ENCODE measurements at places on chromosomes 11 and 22. TPM values are rescaled to one million over a fixed set of nuclear protein-coding genes. Genes with fewer than 3 reads are reported as not detected.

GRCh38 chr11:85844439-85845123 is 10.6 kb upstream of the CCDC83 start:
- DNase-seq: peak; percentile 82

- no peak for DNase-seq
These were observed 13.5 kb downstream of the TRIM44 start for GRCh38 chr11:35675901-35676610.

DNA sequence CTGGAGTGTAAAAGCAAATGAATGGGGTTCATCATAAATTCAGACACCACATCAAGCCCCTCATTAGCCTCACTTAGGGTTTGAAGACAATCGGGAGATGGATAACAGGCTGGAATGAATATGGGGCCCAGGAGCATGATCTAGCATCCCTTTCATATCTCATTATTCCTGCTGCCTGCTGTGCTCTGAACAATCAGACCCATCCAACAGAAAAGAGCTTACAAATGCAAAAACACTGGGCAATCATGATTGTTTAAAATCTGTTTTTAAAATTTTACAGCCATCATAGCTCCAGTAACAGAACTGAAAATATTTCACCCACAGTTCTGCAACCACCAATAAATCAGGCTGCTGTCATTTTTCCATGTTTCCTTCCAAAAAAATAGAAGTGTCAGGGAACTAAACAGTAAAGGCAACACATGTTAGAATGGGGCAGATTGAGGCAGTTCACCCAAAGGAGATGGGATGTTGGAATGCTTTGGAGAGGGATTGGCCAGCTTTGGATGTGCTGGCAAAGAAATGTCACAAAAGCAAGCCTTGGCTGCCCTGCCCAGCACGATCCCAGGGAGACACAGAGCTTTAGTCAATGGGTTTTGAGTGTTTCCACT is 47.8 kb upstream of the BMAL1 start:
- peak; percentile 34 for DNase-seq

DNA sequence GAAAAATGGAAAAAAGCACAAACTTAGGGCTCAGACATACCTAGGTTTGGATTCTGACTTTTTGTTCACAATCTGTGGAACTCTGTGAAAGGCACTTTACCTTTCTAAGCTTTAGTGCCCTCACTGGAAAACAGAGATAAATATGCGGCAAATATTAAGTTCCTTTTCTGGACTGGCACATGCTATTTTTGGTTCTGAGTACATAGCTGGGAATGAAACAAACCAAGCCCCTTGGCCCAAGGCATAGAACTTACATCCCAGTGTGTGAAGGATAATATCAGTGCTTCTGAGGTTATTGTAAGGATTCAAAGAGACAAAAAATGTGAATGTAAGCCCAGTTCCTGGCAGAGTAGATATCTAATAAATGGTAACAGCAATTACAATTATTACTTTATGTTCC is 227.5 kb downstream of the ADAMTS15 start:
- peak; percentile 39 for DNase-seq

- DNase-seq: no peak
These were observed 9.2 kb upstream of the BIK start for GRCh38 chr22:43101306-43101705.

DNA sequence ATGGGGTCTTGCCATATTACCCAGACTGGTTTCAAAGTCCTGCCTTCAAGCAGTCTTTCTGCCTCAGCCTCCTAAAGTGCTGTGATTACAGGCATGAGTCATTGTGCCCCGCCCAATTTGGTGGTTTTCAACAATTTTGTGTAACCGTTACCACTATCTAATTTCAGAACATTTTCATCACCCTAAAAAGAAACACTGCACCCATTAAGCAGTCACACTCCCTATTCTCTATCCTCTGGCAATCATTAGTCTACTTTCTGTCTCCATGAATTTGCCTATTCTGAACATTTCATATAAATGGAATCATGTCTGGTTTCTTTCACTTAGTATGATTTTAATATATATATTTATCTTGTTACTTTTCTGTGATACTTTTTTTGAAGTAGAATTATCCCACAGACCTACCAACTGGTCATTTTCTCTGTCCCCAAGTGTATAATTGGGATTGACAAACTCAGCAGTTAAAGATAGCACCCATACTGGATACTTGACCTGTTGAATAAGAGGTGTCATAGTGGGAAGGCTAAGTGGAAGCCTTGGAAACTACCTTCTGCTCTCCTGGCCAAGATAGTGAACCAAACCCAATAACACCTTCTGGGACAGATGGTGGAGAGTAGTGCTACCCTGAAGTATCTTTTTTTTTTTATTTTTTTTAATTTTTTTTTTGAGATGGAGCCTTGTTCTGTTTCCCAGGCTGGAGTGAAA is 64.8 kb downstream of the STIM1 start:
- peak; percentile 83 for DNase-seq

- peak; percentile 62 for DNase-seq
These were observed 1.3 kb downstream of the WEE1 start for GRCh38 chr11:9574622-9575259.

DNA sequence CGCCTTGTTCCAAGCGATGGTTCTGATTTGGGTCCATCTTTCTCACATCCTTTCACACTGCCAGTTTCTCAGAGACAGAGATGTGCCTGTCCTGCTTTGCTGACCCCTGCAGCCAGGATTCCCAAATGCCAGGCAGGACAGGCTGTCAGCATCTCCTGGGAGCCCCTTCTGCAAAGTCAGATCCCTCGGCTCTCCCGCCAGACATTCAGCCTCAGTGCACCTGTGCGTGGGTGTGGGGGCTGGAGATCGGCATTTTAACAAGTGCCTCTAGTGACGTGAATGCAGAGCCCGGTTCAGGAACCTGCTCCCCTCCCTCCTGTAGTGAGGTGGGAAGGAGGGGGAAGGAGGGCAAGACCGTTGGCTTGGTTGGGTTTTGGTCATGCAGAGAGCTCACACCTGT is 108.9 kb upstream of the FGF3 start:
- DNase-seq: no peak

- no peak for DNase-seq
These were observed 49.9 kb downstream of the MAML2 start for GRCh38 chr11:96293109-96293508.

GRCh38 chr11:749731-750130 is 2.5 kb downstream of the TALDO1 start:
- DNase-seq: peak; percentile 36

DNA sequence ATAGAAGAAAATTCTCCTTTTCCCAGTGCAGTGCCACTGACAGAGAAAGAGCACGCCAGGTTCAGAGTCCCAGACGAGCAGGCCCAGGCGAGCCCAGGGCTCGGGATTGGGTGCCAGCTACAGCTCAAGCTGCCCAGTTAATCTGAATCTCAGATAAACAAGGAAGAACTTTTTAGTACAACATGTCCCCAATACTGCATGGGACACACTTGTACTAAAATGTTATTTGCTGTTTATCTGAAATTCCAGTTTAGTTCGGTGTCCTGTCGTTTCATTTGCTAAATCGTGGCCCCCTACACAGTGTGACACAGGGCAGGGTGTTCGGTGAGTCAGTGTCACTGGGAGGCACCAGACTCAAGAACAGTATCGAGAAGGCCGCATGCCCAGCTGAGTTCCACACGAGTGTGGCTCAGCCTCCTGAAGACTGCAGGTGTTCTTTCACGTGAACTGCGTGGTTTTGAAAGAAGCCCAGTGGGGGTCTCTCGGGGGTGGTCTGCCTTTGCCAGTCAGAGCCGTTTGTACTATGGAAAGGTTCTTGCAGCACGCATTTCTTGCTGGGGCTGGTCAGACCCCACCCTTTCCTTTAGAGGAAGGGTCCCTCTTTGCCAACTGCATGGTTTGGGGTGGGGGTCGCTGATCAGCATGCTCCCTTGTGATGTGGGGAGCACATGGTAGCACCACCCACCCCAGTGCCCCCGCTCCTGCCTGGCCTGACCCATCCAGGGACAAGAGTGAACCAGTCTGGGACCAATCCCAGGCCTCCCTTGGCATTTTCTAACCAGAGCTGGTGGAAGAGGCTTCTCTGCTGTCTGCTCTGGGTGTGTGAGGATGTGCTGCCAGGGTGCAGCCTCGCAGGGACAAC is 115.6 kb upstream of the B3GAT1 start:
- no peak for DNase-seq

- DNase-seq: peak; percentile 74
These were observed 19.7 kb downstream of the CTR9 start for GRCh38 chr11:10770626-10771254.

DNA sequence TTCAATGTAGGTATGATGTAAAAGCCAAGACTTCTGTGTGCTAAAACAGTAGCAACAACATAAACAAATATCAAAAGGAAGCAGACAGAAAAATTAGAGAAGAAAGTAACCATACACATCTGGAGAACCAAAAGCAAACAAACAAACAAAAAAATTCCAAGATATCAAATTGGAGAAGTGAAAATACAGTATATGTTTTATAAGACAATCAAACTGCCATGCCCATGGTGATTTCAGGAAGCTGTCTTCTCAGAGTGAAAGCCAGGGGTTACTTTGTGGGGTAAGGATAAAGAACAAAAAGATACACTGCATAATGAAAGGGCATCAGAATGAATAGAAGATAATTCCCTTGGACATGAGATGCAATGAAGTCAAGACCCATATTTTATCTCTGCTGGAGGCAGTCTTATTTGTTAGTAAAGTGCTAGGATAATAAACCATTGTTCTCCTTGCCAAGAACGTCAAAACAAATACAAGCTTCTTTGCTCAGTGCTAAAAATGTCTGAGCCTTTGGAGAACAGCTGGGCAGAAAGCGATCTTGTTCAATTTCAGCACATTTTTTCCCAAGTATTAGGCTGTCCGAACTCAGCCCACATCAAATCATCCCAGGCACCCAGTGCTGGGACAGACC is 38.1 kb upstream of the LDLRAD3 start:
- DNase-seq: no peak

DNA sequence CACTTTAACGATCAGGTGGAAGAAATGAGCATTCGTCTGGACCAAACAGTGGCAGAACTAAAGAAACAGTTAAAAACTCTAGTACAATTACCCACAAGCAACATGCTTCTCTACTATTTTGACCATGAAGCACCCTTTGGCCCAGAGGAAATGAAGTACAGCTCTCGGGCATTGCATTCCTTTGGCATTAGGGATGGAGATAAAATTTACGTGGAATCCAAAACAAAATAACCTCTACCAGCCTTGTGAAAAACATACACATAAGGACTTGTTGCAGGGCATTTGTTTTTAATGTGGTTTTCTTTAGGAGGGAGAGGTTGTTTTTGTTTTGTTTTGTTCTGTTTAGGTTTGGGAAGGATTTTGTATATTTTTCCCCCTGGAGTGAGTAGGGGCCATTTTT is 14.2 kb upstream of the TECTA start:
- DNase-seq: peak; percentile 36

GRCh38 chr11:117409511-117409910 is 81.9 kb downstream of the CEP164 start:
- no peak for DNase-seq

DNA sequence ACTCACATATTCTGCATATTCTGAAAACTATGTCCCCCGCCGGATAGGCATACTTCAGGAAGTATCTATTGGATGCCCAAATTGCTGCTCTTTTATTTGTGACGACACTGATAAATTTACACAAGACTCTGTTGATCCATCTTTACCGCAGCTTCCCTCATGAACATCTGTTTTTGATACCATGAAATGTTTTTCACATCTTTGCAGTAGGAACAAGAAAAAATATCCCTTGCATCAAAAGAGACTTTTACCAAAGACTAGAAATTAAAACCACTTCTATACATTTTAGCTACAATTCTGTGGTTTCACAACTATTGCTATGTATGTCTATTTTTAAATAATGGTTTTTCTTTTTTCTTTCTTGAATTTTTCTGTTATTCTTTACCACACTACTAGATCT is 15.3 kb downstream of the POU2AF2 start:
- no peak for DNase-seq

DNA sequence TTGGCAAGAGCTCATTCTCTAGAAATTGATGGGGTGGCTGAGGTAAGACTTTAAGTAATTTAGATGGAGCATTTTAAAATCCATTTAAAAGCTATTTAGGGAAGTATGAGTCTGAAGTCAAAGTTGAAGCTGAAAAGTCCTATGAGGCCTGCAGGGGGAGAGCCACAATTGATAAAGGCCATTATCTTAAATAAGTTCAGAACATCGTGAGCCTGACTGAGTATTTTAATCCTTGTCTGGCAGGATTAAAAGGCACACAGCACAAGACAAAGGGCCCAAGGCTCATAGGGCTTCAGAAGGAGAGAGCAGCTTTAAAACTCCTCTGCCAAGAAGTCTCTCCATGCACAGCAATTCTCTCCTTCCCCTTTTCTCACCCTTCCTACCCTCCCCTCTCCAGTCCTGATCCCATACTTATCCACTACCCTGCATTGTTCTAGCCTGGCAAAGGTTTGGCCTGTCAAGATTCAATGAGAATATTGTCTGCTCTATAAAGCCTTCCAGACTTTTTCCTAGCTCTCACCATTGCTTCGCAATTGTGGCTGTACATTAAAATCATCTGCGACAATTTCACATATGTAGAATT is 1312.9 kb downstream of the FAM181B start:
- DNase-seq: no peak

GRCh38 chr11:23079382-23079813 is 219.1 kb upstream of the CCDC179 start:
- DNase-seq: peak; percentile 41

DNA sequence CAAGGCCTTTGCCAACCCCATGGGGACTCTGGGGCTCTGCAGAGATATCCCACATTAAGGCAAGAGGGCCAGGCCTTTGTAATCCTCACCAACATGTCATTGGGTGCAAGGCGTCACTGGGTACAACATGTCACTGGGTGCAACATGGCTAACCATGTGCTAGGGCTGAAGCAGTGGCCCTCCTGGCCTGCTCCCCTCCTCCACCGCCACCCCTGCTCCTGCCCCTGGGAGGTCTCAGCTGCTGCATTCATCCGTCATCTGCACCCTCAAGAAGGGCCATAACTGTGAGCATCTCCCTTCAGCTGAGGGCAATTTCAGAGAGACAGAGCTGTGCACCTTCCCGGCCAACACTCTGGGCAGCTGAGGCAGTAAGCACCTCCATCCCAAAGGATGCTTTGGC is 16.7 kb upstream of the OAF start:
- DNase-seq: no peak

The KCNQ1OT1 gene
- total RNA-seq: 0.86 TPM

The TEX12 gene
- total RNA-seq: 2.2 TPM

The GRM5 gene
- total RNA-seq: not detected

The SCGB1D2 gene
- total RNA-seq: not detected

The MN1 gene
- total RNA-seq: 25.9 TPM

The GSC2 gene
- total RNA-seq: not detected

The OR1S1 gene
- total RNA-seq: not detected

The GVQW3 gene
- total RNA-seq: 0.25 TPM

The KCNJ4 gene
- not detected for total RNA-seq

The LRRC10B gene
- not detected for total RNA-seq

The PGA3 gene
- total RNA-seq: not detected
